ENCODE measurements at places on chromosomes 11 and 22.

DNA sequence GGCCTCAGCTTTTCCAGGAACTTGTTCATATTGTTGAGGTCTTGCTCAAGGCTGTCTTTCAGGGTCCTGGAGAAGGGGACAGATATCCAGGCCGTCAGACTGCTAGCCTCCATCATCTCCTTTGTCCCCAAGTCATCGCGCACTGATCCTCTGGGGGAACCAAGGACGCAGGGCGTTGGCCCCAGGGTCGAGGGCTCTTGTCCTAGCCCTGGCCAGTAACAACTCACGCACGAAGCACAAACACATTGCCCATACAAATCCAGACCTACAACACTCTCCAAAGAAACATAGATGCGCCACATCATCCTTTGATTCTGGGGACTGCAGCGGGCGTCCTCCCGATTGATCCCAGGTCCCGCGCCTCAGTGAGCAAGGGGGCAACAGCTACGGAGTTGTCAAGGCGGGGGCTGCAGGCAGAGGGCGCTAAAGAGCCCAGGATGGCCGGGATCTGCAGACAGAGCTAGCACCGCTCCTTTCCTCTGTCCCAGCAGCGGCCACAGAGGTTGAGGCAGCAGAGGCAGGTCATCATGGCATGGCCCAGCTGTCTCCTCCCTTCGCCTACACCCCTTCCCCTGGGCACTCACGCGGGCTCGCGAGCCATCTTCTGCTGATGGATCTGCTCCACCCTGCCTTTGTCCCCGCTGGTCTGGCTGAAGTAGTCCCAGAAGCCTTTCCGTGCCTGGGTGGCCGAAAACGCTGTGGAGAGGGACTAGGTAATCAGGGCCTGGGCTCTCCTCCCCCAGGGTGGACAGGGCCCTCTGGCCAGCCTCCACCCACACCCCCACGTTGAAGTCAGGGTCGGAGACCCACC lies 472 bp downstream of the APOA5 start:
- peak; percentile 76 for DNase-seq

DNA sequence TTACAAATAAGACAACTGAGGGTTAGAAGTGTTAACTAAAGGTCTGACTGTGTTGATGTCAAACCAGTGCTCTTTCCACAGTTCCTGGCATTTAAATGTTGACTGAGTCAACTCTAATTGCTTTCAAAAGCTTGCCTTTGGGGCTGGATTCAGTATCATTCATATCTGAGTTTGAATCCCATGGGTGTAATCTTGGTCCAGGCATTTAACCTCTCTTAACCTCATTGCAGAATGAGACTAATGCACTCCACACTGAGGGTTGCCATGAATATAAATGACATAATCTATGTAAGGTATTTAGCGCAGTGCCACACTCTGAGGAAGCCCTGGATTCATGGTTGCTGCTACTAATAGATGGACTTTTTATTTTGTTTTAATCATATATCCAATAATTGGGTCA lies 274.3 kb downstream of the DDX10 start:
- DNase-seq, result no peak

GRCh38 chr11:98587884-98588283 lies 432.9 kb upstream of the CNTN5 start:
- DNase-seq, result no peak

- DNase-seq, result peak; percentile 5
These were observed 83.1 kb upstream of the MTNR1B start for GRCh38 chr11:92886243-92886905.
